ENCODE measurements at places on chromosomes 11 and 22.
A peak's percentile ranks its signal among the peaks of the same experiment; 100 is the strongest.

DNA sequence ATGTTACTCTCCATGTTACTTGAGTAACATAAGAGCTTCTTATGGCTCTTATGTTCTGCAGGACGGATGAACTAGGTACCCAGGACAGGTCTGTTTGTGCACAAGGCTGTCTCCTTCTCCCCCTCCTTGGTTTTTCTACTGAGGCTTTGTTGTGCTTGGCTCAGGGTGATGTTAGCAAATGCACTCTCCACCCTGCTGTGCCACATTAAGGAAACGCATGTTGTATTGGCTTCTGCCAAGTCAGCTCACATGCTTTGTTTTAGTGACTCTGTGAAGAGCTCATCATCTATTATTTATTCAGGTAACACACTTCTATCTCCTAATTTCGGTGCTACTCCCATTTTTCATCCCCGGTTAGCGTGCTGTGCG is 108.3 kb downstream of the PTPRJ start:
- no peak for DNase-seq

DNA sequence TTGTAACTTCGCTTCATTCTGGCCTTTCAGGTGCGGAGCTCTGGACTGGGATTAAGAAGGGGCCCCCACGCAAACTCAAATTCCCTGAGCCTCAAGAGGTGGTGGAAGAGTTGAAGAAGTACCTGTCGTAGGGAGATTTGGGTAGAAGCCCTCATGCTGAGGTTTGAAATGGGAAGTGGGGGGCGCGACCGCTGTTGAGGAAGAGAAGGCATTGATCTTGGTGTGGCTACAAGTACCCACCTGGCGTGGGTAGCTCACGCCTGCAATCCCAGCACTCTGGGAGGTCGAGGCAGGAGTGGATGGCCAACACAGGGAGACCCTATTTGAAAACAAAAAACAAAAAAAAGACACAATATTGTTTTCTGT is 779 bp downstream of the SELENOH start:
- DNase-seq, result no peak

GRCh38 chr11:41320238-41320637 is 139.2 kb downstream of the LRRC4C start:
- DNase-seq, result no peak

GRCh38 chr22:37669586-37669985 is 5.8 kb upstream of the LGALS1 start:
- no peak for DNase-seq

GRCh38 chr11:1072116-1072820 is 2.4 kb upstream of the MUC2 start:
- peak; percentile 71 for DNase-seq

DNA sequence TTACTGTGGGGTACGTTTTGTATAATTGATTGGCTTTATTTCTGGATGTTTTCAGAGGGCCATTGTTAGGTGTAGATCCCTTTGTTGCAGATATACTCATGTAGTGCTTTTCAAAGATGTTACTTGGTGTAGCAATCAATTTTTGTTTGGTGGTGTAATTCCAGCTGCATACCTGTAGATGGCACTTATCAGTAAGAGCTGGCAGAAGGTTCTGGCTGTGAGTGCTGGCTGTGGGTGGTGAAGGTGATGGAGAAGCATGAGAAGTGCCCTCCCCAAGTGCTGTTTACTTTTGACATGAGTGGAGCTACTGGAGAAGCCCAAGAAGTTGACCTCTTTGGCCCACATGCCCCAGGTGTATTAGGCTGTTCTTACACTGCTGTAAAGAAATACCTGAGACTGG is 1074.9 kb downstream of the FAM181B start:
- peak; percentile 89 for DNase-seq

DNA sequence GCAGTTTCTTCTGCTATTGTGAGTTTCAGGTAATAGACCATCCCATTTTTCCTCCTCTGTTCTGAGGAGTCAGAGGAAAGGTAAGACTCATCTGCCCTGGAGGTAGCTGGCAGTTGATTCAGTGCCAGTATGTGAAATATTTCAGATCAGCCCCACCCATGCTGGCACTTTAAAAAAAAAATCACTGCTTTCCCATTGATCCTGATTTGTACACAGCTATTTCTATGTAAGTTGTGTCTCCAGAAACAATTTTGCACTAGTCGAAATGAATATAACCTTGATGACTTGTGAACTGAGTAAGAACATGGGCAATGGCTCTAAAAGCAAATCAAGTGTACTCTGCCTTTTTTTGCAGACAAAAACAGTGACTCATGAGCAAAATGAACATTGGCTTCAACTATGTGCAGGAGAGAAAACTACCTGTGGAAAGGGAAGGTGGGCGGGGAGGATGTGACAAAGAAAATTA is 82.0 kb upstream of the OR5AK2 start:
- DNase-seq, result no peak

GRCh38 chr11:116888024-116888423 is 50.6 kb upstream of the APOA1 start:
- DNase-seq, result no peak

GRCh38 chr11:44770401-44770800 is 43.6 kb downstream of the TSPAN18 start:
- no peak for DNase-seq

- no peak for DNase-seq
These were observed 3.4 kb upstream of the KCTD17 start for GRCh38 chr22:37048133-37048532.

GRCh38 chr22:32896891-32897290 is 95.4 kb downstream of the TIMP3 start:
- DNase-seq, result no peak

DNA sequence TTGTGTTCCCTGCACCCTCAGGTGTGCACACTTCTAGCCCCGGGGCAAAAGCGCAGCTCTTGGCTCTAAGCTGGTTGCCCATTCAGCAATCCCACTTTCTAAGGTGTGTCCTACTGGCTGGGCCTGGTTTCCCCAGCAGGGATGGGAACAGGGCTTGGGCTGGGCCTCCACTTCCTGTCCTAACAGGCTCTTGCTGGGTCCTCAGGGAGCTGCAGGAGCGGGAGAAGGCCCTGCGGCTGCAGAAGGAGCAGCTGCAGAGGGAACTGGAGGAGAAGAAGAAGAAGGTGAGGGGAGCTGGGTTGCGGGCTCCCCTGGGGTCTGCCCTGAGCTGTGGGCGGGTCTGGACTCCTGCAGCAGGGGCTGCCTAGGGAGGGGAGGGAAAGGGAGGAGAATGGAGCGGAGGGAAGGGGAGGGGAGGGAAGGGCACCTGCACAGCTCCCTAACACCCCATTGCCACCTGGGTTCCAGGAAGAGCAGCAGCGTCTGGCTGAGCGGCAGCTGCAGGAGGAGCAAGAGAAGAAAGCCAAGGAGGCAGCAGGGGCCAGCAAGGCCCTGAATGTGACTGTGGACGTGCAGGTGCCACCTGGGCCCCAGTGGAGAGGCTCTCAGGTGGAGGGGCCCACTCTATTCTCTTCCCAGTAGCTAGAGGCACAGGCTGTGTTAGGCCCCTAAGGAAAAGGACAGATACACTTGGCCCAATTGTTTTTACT is 24.6 kb downstream of the INCENP start:
- DNase-seq, result no peak

- DNase-seq, result no peak
These were observed 87.8 kb downstream of the MYEOV start for GRCh38 chr11:69381681-69382130.

GRCh38 chr11:8101421-8101820 is 20.4 kb downstream of the TUB start:
- DNase-seq, result no peak

GRCh38 chr11:60396799-60397198 is 540 bp downstream of the MS4A14 start:
- no peak for DNase-seq

GRCh38 chr11:45933846-45934579 is 11.6 kb downstream of the LARGE2 start:
- DNase-seq, result no peak

DNA sequence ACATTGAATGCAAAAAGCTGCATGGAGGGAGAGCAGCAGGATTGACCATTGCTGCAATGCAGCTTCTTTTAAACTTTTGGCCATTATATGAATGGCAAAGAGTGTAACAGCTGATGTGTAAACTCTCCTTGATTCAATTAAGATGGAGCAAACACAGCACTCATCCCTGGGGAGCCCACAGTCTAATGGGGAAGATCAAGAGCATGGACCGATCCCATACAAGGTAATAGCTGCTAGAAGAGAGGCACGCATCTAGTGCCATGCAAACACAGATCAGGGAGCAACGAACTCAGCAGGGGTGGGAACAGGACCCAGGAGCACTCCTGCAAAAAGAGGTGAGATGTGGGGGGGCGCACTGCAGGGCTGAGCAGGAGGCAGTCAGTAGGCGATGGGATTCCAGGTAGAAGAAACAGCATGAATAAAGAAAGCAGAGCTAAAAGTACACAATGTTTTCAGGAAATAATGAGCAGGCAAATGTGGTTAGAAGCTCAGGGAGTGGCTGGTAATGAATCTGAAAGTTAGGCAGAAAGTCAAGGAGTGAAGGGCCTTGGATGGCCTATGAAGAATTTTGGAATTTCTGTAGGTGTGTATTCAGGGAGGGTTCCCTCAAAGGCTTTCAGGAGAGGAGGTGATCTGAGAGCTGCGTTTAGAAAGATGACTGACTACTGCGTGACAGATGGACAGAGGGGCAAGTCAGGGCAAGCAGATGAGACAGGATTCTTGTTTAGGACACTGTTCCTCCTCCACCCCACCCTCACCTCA is 17.2 kb upstream of the BMAL1 start:
- DNase-seq, result no peak

DNA sequence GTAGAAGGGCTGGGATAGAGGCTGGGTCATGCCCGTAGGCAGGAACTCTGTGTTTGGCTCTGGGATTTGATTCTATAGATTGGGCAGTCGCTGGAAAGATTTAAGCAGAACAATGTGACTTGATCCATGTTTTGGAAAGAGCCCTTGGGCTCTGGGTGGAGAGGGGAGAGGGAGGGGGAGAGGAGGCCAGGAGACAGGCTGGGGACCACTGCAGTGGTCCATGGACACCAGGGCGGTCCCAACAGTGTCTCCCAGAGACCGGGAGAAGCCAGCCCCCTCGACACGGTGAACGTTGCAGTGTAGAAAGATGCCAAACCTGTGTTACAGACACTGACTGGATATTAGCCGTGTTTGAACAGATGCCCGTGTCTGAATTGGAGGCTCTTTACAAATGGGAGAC is 19.5 kb downstream of the PVALB start:
- DNase-seq, result no peak

DNA sequence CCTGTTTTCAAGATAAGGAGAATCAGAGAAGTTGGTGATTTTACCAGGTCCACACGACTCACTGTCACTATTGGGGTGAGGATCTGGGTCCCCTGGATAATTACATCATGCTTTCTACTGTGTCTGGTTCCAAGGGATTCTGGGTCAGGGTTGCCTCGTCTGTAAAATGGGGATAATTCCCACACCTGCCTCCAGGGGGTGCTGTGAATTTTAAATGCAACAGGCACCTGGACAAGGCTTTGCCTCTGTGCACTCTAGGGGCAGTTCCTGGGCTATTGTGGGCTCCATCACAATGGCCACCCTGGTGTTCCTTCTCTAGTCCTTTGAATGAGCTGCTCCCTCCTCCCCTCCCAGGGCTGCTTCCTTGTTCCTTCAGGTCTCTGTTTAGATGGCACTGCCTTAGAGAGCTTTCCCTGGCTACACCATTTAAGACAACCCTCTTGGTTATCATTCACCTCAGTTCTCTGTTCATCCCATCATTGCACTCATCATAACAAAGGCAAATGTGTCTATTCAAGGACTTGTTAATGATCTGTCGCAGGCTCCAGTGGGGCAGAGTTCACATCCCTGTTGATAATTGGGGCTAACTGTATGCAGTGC is 178.6 kb downstream of the MIAT start:
- DNase-seq, result peak; percentile 58

GRCh38 chr11:44572884-44573283 is 7.4 kb downstream of the CD82 start:
- DNase-seq, result no peak

DNA sequence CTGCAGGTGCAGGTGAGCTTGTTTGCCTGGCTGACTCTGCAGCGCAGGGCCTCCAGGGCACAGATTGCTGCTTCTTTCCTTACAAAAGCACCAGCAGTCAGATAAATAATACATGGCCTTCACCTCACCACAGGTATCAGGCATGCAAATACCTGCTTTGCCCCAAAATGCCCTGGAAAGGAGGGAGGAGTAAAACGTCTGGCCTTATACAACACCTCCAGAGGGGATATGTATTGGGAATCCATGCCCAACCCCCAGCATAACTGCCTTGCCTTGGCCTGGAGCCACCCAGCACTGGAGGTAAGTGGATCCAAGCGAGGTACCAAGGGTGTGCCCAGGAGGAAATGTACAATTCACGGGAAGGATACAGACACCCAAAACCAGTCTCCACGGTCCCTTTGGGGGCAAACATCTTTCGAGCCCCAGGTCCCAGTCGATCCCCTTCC is 860 bp downstream of the TMEM184B start:
- peak; percentile 52 for DNase-seq

DNA sequence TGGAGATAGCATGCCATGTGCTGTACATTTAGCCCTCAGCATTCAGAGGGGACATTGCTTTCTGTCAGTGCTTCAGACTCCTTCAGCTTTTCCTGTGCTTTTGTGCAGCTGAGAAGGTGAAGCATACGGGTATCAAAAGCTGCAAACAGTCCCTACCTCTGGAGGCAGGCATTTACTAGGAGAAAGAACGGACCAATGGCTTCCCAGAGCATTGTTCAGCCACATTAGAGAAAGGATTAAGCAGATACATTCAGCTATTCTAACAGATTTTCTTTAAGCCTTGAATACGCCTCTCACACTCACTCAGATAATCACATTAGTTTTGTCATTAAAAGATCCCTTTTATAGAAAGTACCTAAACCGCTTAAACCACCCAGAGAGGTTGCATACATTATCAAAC is 80.7 kb upstream of the FAM181B start:
- DNase-seq, result no peak

DNA sequence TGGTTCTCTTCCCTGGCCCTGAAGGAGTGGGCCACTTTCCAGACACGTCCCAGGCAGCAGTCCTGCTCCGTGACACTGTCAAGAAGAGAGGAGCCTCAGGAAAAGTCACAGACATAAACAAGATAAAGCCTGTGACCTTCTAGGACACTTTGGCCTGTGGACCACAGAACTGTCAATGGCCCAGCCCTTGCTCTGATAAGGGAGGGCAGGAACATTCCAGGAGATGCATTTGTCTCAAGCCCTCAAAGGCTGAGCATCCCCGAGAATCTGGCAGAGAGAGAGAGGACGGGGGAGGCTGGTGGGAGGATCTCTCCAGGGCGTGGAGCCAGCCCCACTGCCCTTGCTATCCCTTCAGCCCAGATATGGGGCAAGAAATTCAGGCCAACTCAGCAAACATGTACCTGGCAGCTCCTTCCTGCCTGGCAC is 476.4 kb downstream of the INSC start:
- no peak for DNase-seq

DNA sequence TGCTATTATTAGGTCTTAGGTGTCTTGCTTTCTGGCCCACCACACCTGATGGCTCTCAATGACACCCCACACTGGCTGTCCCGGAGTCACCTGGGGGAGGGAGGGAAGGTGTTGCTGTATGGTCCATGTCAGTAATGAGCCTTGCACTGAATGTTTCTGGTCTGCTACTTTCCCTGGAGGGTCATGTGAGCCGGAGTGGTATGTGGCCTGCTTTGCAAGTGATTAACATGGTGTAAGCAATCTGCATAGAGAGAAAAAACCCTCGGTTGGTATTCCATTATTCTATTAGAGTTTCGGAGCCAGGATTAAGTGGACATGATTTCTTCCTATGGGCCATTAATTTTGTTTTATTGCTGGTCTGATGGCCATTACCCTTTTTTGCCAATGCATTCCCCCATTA is 63.9 kb downstream of the PKNOX2 start:
- no peak for DNase-seq
